ENCODE measurements at places on chromosomes 1 and 21. TPM values are rescaled to one million over a fixed set of nuclear protein-coding genes. Genes with fewer than 3 reads are reported as not detected.

- no peaks in the 10 kb centered on the region for H3K27me3 ChIP-seq
- no peak overlapping the region for H3K27ac ChIP-seq
- no peaks in the 10 kb centered on the region for H3K4me1 ChIP-seq
- no peak for DNase-seq
Measured at GRCh38 chr21:46564391-46564790, 40.5 kb downstream of the S100B start.

Gene SLC45A1
- 0.51 TPM for total RNA-seq

DNA sequence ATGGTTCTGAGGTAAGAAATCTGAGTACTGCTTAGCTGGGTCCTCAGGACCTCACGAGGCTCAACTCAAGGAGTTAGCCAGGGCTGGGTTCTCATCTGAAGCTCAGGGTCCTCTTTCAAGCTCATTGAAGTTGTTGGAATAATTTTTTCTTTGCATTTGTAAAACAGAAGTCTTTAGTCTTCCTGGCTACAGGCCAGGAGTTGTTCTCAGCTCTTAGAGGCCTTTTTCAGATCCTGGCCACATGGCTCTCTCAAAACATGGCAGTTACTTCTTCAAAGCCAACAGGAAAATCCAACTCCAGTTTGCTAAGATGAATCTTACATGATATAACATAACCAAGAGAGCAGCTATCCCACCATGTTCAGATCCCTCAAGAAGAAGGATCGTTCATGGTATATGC is 92.3 kb upstream of the CHODL start:
- no peak overlapping the region for H3K27ac ChIP-seq
- no peaks in the 10 kb centered on the region for H3K27me3 ChIP-seq
- no peak for DNase-seq
- H3K4me1 ChIP-seq, result no peaks in the 10 kb centered on the region
- no peak overlapping the region for H3K4me3 ChIP-seq

DNA sequence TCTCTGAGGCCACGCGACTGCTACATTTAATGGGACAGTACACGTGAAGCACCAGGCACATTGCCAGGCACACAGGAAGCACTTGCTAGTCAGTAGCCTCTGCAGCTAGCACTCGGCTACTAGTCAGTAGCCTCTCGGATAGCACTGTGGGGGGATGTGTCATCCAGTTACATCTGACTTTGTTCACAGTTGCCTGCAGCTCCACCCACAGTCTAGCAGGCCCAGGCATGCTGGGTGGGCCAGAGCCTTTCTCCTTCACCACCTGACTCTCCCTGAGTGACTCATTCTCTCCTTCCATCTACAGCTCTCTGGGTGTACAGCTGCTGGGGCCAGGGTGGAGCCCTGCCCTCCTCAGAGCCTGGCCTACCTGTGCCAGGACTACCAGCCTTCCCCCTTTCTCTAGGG is 51.5 kb downstream of the PTPRF start:
- no peaks in the 10 kb centered on the region for H3K27me3 ChIP-seq
- H3K36me3 ChIP-seq, result no peaks in the 10 kb centered on the region
- peak overlapping the region; percentile 60 for H3K27ac ChIP-seq
- H3K4me3 ChIP-seq, result no peak overlapping the region

Gene SYTL1
- 11.3 TPM for total RNA-seq

GRCh38 chr1:68675336-68675735 is 178.5 kb upstream of the DEPDC1 start:
- no peaks in the 10 kb centered on the region for H3K4me1 ChIP-seq
- DNase-seq, result no peak

DNA sequence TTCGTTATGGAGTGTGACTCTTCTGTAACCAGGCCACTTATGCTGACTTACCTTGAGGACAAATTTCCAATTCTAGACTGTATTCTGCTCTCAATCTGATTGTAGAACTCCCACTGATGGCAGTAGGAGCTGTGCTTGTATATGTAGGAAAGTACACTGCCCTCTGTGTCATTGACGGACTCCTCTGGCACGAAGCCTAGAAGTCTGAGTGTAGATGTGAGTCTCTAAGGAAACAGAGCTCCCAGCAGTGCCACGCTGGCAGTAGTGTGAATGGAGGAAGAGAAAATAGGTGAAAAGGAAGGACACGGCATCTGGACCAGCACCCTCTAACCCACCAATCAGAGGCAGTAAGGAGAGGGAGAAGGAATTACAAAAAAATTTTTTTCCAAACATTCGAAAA is 130.4 kb upstream of the ADGRL2 start:
- H3K36me3 ChIP-seq, result no peaks in the 10 kb centered on the region
- peak; percentile 35 for DNase-seq
- H3K27ac ChIP-seq, result no peak overlapping the region
- no peaks in the 10 kb centered on the region for H3K27me3 ChIP-seq

DNA sequence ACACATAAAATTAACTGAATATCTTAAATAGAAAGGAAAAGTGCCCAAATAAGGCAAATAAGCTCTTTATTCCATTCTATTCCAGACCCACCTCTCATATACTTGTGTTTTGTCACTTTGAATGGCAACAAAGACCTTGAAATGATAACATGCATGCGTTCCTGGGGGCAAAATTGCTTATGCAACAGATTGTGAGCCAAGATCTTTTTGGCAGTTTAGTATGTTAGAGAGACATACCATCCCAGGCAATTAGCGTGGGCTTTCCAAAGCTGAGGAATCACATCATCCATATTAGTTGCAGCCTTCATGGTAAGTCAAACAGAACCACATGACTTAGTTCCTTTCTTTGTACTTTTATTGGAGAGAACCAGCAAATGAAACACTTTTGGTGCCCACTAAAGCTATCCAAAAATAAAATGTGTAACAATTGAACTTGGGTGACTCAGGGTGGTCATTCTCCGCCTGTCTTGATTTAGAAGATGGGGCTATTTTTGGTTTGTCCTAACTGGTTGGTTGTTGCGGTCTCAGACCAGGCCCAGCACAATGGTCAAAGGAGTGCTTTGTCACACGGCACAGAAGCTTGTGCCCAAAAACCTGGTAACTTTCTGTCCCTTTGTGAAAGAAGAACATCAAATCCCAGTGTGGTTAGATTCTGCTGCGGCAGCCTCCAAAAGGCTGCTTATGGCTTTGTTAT is 68.7 kb upstream of the ATF3 start:
- H3K36me3 ChIP-seq, result no peaks in the 10 kb centered on the region
- no peaks in the 10 kb centered on the region for H3K27me3 ChIP-seq
- H3K27ac ChIP-seq, result no peak overlapping the region
- H3K4me1 ChIP-seq, result no peaks in the 10 kb centered on the region
- H3K4me3 ChIP-seq, result no peak overlapping the region
- no peak for DNase-seq

Gene BARHL2
- total RNA-seq, result not detected

- no peaks in the 10 kb centered on the region for H3K27me3 ChIP-seq
- peaks cover 4% of the 10 kb centered on the region for H3K4me1 ChIP-seq
- H3K36me3 ChIP-seq, result no peaks in the 10 kb centered on the region
- peak overlapping the region; percentile 29 for H3K4me3 ChIP-seq
- DNase-seq, result peak; percentile 90
Measured at GRCh38 chr21:45439161-45439872, 34.4 kb downstream of the COL18A1 start.

- no peaks in the 10 kb centered on the region for H3K36me3 ChIP-seq
- no peaks in the 10 kb centered on the region for H3K27me3 ChIP-seq
- H3K27ac ChIP-seq, result no peak overlapping the region
- no peak for DNase-seq
- no peaks in the 10 kb centered on the region for H3K4me1 ChIP-seq
Measured at GRCh38 chr21:28066596-28067387, 925.9 kb downstream of the LTN1 start.

GRCh38 chr1:18996548-18997177 is 40.2 kb upstream of the IFFO2 start:
- no peak for DNase-seq
- H3K27ac ChIP-seq, result no peak overlapping the region
- no peak overlapping the region for H3K4me3 ChIP-seq
- no peaks in the 10 kb centered on the region for H3K27me3 ChIP-seq
- no peaks in the 10 kb centered on the region for H3K36me3 ChIP-seq

Gene TPTE
- total RNA-seq, result not detected

GRCh38 chr21:26449161-26449560 is 123.9 kb downstream of the CYYR1 start:
- DNase-seq, result no peak
- H3K4me3 ChIP-seq, result no peak overlapping the region
- H3K36me3 ChIP-seq, result no peaks in the 10 kb centered on the region
- H3K27ac ChIP-seq, result no peak overlapping the region
- H3K4me1 ChIP-seq, result no peaks in the 10 kb centered on the region

DNA sequence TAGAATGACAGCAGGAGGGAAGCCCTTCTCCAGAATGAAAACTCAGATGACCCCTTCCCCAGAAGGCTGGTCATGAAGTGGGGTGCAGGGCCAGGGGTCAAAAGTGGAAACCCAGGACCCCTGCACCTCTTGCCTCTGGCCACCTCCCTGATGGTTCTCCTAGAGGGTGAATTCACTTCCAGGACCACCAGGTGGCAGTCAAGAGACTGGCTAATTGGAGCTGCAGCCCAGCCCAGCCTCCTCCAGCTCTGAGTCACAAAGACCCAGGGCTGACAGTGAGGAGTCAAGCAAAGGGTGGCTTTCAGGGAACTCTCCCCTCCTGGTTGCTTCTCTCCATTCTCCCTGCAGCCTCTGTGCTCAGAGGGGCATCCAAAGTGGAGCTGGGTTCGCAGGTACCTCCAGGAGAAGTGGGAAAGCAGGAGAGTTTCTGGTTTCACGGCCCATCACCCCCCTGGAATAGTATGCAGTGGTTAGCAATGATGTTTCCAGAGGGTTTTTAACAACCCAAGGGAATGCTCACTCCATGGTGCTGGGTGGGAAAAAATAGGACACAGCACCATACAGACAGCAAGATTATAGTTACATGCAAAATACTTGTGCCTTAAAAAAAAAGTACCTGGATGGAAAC is 6.1 kb upstream of the EPHB2 start:
- H3K27me3 ChIP-seq, result no peaks in the 10 kb centered on the region
- H3K4me1 ChIP-seq, result no peaks in the 10 kb centered on the region
- peak; percentile 77 for DNase-seq
- no peak overlapping the region for H3K4me3 ChIP-seq

GRCh38 chr21:45377866-45378257 is 27.1 kb upstream of the COL18A1 start:
- no peaks in the 10 kb centered on the region for H3K27me3 ChIP-seq
- no peak overlapping the region for H3K4me3 ChIP-seq
- H3K4me1 ChIP-seq, result no peaks in the 10 kb centered on the region
- no peaks in the 10 kb centered on the region for H3K36me3 ChIP-seq
- no peak overlapping the region for H3K27ac ChIP-seq

Gene PTPN22
- total RNA-seq, result 2.3 TPM

GRCh38 chr21:45294509-45295291 is 7.0 kb upstream of the POFUT2 start:
- no peaks in the 10 kb centered on the region for H3K27me3 ChIP-seq
- H3K4me3 ChIP-seq, result no peak overlapping the region
- peaks cover 21% of the 10 kb centered on the region for H3K4me1 ChIP-seq

DNA sequence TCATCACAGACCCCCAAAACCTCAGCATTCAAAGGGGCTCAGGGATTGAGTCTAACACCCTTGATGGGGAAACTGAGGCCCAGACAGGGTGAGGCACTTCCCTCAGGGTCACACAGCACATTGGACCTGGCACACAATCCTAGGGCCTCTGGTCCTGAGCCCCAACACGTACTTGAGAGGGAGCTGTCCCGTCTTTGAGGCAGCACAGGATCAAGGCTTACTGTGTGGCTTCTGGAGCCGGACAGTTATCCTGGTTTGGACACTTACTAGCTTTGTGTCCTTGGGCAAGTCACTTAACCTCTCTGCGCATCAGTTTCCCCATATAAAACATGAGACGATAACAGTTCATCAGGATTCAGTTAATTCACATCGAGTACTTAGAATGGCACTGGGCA is 26.5 kb downstream of the RUNX3 start:
- H3K4me1 ChIP-seq, result no peaks in the 10 kb centered on the region
- H3K36me3 ChIP-seq, result no peaks in the 10 kb centered on the region
- no peaks in the 10 kb centered on the region for H3K27me3 ChIP-seq
- no peak overlapping the region for H3K27ac ChIP-seq
- DNase-seq, result no peak

DNA sequence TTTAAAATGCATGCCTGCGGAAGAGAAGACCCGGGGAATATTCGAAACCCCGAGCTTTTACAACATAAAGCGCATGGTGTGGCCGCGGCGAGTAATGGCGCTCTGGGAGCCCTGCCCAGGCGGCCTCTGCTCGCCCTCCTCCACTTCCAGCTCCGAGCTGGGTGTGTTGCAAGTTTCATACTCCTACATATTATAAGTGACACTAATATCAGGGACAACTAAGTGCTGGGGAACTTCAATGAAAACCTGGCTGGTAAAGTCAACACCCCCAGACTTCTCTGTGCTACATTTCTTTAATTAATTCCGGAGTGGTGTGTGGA is 11.8 kb downstream of the SIM2 start:
- no peak for DNase-seq
- H3K27me3 ChIP-seq, result peaks cover 26% of the 10 kb centered on the region
- H3K27ac ChIP-seq, result no peak overlapping the region

- H3K36me3 ChIP-seq, result no peaks in the 10 kb centered on the region
- no peaks in the 10 kb centered on the region for H3K27me3 ChIP-seq
- no peaks in the 10 kb centered on the region for H3K4me1 ChIP-seq
- no peak overlapping the region for H3K4me3 ChIP-seq
Measured at GRCh38 chr1:91673613-91674012, 173.0 kb downstream of the CDC7 start.

DNA sequence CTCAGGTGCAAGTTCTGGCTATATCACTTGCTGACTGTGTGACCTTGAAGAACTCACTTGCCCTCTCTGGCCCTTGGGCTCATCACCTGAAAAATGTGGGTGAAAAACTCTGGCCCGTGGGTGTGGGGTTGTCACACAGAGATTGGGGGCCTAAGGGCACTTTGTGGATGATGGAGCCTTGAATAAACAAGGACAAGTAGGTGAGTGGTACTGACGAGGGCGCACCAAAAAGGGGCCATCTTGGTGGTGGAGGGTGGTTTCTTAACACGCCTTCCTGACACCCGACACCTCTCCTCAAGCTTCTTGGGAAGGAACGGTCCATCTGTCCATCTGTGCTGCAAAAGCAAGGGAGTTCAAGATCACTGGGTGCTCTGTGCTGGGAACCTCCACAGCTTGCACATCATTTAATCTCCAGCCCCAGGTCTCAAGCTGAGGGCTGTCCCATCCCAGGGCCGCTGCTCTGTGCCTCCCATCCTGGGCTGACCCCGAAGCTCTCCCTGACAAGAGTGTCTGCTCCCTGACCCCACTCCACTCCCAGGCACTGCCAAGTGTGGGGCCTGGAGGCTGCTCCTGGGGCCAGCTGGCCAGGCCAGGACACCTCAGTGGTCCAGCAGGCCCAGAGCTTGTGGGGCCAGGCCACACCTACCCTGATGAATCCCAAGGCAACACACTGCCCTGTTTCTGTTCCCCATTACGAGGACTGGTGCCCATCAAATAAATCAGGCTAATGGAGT is 97.3 kb downstream of the GLIS1 start:
- H3K4me1 ChIP-seq, result no peaks in the 10 kb centered on the region
- H3K27ac ChIP-seq, result no peak overlapping the region
- DNase-seq, result peak; percentile 8
- no peak overlapping the region for H3K4me3 ChIP-seq

Data from uterus (tissue), 4 donors.